NCI-H2107 (cell line): ENCODE measurements at places on chromosomes 16 and 17.
A peak's percentile ranks its signal among the peaks of the same experiment; 100 is the strongest.

DNA sequence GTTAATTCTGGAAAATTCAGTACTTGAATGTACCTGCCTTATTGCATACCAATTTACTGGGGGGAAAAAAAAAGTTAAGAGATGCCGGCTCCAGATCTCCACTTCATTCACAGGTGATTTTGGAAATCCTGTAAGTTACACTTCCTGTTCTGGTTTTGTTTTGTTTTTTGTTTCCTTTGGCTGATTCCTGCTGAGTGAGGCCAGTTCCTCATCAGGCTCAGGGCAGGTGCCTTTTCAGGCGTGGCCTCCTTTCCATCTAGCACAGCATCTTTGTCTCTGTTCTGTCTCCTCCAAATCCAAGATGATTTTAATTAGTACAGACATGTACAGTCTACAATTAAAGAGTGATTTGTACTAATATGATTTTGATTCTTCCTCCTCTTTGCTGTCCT, 19.2 kb downstream of the CYB561 start:
- no peak for DNase-seq

GRCh38 chr17:38815576-38816193, 9.4 kb downstream of the CWC25 start:
- DNase-seq = no peak

DNA sequence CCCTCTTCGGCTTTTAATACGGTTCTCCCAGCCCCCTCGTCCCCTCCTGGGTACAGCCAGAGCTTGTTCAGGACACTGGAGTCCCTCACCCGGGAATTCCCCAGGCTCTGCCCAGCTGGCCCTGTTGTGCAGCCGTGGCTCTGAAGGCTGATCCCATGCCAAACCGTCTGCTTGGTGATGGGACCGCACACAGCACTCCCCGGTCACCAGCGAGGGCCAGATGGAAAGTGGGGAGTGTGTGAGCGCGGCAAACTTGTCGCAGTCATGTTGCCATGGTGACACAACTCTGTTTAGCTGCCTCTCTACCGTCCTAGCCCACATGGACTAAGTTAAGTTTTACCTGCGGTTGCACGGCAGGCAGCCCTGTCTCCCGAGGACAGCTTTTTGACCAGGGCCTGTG, 107.9 kb downstream of the RAP1GAP2 start:
- DNase-seq = peak; percentile 23

GRCh38 chr17:8693328-8693727, 51.3 kb downstream of the CCDC42 start:
- DNase-seq = no peak

DNA sequence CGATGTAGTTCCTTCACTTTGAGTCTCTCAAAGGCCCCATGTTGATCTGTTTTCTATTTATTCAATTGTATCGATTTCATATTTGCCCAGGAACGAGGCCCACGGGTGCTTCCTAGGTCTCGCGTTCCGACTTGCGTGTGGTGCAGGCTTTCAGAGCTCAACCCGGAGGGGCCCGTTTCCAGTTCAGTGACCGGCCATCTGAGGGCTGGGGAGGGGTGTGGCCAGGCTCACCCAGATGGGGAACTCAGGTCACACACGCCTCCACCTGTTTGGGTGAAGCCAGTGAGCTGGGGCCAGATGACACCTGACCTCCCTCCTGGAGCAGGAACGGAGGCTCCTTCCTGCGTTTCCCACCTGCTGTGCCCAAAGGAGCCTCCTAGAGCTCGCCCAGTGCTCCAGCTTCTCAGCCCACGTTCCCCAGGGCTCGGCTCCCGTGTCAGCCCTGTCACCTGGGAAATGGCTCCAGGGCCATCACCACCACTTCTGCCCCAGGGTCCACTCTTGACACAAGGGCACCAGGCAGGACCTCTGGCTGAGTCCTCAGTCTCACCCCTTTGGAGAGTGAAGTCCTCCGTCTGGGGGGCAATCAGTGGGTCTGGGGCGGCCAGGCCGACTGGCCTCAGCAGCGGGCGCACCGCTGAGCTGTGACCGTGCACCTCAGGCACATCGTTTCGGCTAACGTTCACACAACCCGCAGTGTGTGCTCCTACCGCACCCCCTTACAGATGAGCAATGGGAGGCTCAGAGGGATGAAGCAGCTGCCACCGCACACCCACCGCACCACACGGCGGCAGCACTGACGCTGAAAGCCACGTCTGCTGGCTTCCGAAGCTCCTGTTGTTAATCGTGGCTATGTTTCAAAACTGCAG, 18.0 kb downstream of the FOXF1 start:
- no peak for DNase-seq

DNA sequence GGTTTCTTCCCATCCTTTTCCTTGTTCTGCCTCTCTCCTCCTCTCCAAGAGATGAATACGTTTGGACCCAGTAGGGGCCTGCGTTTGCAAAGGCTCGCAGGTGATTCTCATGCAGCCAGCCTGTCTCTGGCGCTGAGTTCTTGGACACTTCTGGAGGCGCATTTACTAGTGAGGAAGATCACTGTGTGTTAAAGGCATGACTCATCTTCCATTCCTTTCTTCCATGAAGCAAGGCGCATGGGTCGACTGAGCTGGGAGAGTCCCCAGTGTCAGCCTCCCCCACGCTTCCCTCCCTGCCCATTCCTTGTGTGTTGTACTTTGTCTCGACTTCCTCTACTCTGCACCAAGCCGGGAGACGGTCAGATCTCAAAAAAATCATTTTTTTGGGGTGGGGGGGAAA, 159.9 kb upstream of the EEF2KMT start:
- DNase-seq = no peak

DNA sequence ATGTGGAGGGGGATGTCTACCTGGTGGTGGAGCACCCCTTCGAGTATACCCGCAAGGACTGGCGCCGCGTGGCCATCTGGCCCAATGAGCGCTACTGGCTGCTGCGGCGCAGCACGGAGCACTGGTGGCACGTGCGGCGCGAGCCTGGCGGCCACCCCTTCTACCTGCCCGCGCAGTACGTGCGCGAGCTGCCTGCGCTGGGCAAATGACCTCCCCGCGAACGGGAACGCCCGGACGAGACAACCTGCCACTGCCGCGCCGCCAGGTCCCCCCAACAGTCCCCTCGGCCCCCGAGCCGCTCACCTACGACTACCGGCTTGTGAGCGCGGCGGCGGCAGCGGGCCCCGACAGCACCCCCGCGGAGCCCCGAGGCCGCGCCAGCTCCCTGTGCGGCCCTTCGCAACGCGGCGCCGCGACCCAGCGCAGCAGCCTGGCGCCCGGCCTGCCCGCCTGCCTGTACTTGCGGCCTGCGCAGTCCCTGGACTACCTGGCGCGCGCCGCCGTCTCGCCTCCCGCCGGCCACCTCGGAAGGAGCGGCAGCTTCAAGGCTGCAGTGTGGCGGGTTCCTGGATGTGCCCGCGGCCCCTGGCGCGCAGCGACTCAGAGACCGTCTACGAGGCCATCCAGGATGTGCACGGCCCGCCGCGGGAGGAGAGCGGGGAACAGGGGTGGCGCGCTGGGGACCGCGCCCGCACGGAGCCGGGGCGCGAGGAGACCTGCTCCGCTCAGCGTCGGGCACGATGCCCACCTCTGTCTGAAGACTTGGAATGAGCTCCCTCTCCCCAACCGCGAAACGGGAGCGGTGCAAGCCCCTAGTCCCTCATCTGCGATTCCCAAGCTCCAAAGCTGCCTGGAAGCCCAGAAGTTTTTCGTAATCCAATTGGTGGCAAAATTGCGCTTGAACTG, 48.7 kb upstream of the AMZ2 start:
- no peak for DNase-seq

DNA sequence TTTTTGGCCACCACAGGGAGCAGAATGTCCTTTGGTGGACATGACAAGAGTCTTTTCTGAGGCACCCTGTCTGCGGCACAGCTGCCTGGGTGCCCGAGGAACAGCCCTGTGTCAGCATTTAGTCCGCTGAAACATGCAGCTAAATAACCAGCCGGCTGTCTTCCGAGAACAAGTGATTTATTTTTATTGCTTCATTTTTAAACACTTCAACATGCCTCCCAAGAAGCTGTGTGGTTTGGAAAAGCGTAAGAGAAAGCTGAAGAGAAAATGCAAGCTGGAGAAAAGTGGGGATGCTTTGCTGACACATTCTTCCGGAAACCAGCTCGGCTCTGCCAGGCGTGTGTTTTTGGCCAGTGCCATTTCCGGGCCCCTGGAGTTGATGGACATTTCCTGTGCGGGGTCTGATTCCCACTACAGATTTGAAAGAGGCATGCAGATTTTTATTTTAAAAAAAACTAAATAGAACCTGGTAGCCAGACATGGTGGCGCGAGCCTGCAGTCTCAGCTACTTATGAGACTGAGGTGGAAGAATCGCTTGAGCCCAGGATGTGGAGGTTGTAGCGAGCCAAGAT, 94.7 kb downstream of the SEC14L1 start:
- DNase-seq = no peak

DNA sequence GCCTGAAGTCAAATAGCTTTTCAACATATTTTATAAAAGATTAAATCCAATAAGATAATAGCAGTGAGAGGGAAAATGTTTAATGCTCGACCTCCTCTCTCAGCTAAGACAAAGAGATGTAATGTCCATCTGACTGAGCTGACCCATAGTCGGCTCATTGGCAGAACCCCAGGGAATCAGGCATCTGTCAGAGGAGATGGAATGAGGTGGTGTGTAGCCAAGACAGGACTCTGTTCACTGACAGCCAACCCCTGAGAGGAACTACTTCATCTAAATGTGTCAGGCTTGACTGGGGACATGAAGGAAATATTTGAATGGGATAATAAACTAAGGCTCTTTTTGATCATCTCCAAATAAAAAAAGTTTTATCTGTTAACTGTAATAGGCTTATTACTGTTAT, 188.0 kb downstream of the CDH11 start:
- no peak for DNase-seq

DNA sequence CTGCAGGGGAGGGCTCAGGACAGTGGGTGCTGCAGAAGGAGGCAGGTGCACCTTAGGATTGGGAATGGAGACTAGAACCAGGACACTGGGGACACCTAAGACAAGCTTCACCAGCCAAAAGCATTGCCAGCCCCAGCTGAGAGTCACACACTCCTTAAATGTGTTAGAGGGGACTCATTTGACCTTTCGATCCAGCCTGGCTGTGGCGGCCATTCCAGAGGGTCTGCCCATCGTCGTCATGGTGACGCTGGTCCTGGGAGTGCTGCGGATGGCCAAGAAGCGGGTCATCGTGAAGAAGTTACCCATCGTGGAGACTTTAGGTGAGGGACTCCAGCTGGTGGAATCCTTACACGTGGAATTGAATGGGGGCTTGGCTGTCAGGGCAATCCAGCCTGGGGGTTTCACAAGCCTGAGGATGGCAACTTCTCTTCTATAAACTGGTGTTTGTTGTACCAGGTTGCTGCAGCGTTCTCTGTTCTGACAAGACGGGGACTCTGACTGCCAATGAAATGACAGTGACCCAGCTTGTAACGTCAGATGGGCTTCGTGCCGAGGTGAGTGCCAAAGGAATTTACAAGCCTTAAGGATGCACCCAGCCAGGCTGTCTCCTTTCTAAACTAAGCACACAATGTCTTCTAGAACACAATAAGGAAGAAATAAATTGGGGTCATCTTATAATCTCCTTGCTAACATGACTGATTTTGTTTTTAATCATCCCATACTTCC, 65.3 kb downstream of the MEAK7 start:
- no peak for DNase-seq

- no peak for DNase-seq
Observed at GRCh38 chr17:71430281-71430680, 690.5 kb upstream of the SOX9 start.

DNA sequence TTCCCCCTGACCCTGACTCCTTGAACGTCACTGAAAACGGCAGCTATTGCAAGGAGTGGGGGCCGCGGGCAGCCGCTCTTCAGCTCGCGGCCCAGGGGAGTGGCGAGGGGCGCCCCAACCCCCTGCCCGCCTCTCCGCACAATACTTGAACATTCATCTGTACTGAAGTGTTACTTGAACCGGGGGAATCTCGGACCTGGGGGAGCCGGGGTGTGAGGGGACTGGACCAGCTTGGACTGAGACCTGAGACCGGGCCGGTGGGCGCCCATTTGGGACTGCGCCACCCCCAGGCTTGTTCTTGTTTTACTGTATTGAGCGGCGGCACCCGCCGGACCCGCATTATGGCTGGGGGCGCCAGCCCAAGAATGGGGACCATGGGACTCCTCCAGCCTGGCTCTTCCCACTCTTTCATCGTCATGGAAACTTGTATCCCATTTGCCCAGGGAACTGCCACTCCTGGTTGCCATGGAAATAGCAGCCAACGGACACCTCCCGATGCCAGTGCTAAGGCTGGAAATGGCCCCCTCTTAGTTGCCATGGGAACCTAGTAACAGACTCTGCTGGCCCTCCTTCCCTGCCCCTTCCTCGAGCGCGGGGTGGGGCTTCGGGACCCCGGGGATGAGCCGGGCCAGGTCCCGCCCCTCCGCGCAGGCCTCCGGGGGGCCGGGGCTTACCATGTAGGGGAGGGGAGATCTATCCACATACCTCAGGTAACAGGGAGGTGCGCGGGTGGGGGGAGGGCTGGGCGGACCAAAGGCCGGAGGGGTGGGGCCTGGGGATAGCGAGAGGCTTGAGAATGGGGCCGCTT, 805 bp upstream of the ORAI3 start:
- DNase-seq = no peak

- no peak for DNase-seq
Observed at GRCh38 chr17:6160232-6160555, 90.0 kb downstream of the WSCD1 start.

DNA sequence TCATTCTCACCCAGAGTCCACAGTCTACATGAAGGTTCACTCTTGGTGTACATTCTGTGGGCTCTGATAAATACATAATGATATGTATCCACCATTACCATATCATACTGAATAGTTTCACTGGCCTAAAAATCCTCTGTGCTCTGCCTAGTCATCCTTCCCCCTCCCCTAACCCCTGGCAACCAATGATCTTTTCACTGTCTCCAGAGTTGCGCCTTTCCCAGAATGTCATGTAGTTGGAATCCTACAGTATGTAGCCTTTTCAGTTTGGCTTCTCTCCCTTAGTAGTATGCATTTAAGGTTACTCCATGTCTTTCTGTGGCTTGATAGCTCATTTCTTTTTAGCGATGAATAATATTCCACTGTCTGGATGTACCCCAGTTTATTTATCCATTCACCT, 101.3 kb downstream of the NOG start:
- no peak for DNase-seq

DNA sequence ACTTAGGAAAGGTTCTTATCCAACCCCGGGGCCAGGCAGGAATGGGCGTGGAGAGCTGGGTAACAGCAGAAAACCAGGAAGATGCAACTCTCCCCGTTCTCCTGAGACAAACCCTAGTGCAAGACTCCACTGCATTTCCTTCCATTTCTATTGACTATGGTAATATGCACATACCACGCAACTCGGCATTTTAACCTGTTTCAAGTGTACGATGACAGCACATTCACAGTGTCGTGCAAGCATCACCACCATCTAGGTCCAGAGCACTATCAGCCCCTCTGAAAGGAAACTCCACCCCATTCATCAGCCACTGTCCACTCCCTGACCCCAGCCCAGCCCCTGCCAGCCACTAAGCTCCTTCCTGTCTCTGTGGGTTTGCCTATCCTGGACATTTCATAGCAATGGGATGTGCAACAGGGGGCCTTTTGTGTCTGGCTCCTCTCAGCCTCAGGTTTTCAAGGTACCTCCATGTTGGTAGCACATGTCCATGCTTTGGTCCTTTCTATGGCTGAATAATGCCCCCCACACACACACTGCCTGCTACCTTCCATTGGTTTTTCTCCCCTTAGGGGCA, 441.9 kb downstream of the SOX9 start:
- DNase-seq = no peak

- DNase-seq = no peak
Observed at GRCh38 chr17:75878174-75878998, at the start of gene TRIM47. TRIM47 (minus strand) TSS chr17:75878581; CDS start chr17:75878548, 33 bp downstream.

GRCh38 chr17:835263-835662, 53.1 kb downstream of the MRM3 start:
- DNase-seq = no peak
